ENCODE measurements at places on chromosomes 6 and 20. TPM values are rescaled to one million over a fixed set of nuclear protein-coding genes. Genes with fewer than 3 reads are reported as not detected.

GRCh38 chr20:18712131-18712530, 101.5 kb upstream of the SCP2D1 start:
- no peak for DNase-seq

- no peak for DNase-seq
Observed at GRCh38 chr6:77587963-77588362, 64.9 kb upstream of the MEI4 start.

- DNase-seq, result no peak
Observed at GRCh38 chr6:108363889-108364313, 69.0 kb downstream of the AFG1L start.

Gene AGER
- polyA plus RNA-seq, result 8.0 TPM

DNA sequence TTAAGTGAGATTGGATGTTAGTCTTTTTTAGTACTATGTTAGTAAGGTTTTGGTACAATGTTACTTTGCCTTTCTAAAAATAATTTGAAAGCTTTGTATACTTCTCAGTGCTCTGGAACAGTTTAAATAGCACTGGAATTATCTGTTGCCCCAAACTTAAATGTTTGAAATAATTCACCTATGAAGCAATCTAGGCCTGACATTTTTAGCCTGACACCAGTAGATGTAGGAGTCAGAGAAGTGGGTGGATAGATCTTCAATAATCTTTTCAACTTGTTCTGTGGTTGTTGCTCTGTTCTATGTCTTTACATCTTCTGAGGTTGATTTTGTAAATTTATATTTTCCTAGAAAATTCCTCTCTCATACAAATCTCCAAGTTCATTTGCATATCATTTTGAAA, 103.1 kb upstream of the ADGRF1 start:
- DNase-seq, result no peak

GRCh38 chr6:153966001-153966400, 73.0 kb upstream of the OPRM1 start:
- DNase-seq, result no peak

- DNase-seq, result no peak
Observed at GRCh38 chr6:30515106-30515505, 25.8 kb downstream of the HLA-E start.

- DNase-seq, result no peak
Observed at GRCh38 chr6:52552278-52552643, 24.6 kb downstream of the TRAM2 start.
